ENCODE measurements at places on chromosomes 4 and X.
A peak's percentile ranks its signal among the peaks of the same experiment; 100 is the strongest.

DNA sequence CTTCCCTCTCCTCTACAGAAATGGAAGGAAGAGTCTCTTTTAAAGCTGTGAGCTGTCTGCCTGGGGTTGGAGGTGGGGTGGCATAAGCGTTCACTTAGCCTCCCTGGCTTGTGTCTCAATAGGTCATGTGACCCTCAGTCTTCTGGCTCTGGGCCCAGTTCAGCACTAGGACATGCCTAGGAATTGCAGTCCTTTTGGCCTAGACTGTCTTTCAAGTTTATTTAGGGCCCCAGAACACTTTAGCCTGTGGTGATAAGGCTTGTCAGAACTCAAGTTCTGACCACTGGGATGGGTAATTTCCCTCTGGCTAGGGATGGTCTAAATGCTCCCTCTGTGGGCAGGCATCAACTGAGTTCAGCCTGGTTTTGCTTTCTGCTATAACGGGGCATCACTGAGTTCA, 34.3 kb upstream of the ARMCX4 start:
- no peak for DNase-seq

DNA sequence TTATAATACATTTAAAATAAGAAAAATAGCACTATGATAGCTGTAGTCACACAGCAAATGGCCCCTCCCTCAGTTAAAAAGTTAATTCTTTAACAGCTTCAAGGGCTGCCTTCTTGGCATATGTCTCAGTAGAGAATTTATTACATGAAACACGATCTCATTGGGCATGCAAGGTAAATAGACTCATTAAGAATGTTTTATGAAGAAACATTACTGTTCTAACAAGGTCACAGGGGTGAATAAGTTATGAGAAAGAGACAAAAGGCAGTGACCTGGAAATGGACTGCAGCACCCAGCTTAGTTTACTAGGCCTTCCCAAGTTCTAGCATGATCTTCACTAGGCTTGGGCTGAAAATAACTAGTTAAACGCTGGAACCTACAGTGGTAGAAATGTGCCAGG, 277.7 kb downstream of the NR3C2 start:
- DNase-seq, result no peak

GRCh38 chr4:6327220-6327917, 57.7 kb downstream of the WFS1 start:
- DNase-seq, result peak; percentile 74

DNA sequence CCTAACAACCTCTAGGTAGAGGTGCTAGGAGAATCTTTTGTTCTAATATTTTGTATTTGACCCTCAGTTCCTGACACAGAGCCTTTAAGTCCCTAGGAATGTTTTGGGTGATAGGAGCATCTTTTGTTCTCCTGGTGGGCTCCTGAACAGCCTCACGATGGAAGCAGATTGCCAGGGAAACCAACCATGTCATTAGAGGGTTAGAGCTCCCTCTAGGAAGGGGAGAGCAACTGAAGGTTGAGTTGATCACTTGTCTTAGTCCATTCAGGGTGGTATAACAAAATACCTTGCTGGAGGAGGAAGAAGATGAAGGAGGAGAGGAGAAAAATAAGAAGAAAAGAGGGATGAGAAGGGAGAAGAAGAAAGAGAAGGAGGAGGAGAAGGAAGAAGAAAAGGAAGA, 9.2 kb downstream of the VCX start:
- no peak for DNase-seq

- DNase-seq, result no peak
Observed at GRCh38 chr4:150949943-150950342, 65.1 kb downstream of the LRBA start.

GRCh38 chr4:183601381-183601780, 57.6 kb downstream of the RWDD4 start:
- no peak for DNase-seq

All from CD4-positive, alpha-beta T cell treated with Interleukin-21 for 1 hour (primary cell).